ENCODE measurements at places on chromosomes 12 and 14.

DNA sequence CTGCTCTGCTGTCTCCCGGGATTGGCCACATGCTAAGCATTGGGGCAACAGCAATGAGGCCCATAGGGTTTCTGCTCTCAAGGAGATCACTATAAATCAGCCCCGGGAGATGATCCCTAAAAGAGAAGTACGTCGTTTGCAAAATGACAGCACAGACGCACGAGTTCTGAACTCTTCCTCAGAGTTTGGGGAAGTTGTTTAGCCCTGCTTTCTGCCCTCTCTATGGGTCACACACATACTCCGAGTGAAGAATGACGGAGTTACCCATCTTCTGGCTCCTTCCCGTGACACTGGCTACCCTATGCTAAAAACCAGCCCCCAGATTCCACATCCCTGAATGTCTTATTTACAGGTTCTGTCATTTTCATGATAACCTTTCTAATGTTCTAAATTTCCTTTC is 258.0 kb upstream of the PLEKHG7 start:
- DNase-seq = peak; percentile 34

GRCh38 chr12:116563262-116563661 is 4.1 kb downstream of the MAP1LC3B2 start:
- DNase-seq = no peak

GRCh38 chr14:68254669-68255527 is 435.3 kb downstream of the RAD51B start:
- no peak for DNase-seq

- DNase-seq = no peak
Observed at GRCh38 chr14:51039252-51039651, 55.7 kb downstream of the TRIM9 start.

- no peak for DNase-seq
Observed at GRCh38 chr14:58082491-58083098, 69.4 kb downstream of the ARMH4 start.

GRCh38 chr12:101927999-101928398 is 50.6 kb downstream of the DRAM1 start:
- DNase-seq = no peak

DNA sequence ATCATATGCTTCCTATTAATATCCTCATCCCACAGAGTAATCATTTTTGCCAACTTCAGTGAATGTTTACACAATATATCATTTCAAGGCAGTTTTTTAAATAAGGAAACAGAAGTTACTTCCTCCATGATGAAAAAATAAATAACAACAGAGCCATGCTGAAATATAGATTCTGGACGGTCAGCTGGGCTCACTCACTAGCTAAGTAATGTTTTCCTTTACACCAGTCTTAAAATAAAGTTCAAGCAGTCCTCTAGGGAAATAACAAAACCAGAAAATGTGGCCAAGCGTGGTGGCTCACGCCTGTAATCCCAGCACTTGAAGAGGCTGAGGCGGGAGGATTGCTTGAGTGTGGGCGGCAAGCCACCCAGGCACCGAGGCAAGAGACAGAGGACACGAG is 28.7 kb downstream of the AICDA start:
- DNase-seq = no peak

- no peak for DNase-seq
Observed at GRCh38 chr14:22561661-22562579, 27.1 kb downstream of the DAD1 start.

GRCh38 chr14:103311171-103311997 is 22.7 kb upstream of the EIF5 start:
- DNase-seq = no peak

DNA sequence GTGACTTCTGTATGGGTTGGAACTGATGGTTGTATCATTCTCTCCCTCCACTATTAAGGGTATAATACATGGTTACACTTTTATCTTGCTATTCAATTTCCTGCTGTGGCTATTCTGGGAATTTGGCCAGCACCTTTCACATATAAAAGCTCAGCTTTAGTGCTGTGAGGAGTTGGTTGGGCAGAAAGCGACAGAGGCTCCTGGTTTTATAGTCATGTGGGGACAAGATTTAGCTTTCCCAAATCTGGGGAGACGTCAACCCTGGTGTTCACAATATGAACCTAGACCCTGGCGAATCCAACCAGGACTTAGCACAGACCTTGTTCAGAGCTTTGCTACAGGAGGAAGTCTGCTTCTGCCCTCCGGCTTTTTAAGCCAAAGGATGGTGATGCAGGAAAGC is 36.5 kb downstream of the FOS start:
- DNase-seq = no peak

- no peak for DNase-seq
Observed at GRCh38 chr14:100067971-100068959, 3.0 kb downstream of the EVL start.

DNA sequence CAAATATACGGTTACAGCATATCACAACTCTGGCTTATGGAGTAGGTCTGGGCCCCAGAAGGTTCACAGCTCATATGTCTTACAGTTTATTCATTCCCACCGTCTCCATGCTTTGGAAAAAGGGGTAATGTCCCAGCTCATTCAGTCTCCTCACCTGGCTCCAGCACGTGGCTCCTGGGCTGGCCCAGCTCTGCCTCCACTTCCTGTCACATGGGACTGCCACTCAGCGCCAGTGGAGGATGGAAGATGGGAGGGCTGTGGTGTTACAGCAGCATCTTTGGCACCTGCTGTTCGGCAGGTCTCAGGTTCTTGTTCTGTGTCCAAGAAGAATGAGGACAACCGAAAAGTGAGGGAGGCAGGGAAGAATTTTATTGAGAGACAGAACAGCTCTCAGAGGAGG is 216.3 kb upstream of the ATXN7L3B start:
- no peak for DNase-seq

DNA sequence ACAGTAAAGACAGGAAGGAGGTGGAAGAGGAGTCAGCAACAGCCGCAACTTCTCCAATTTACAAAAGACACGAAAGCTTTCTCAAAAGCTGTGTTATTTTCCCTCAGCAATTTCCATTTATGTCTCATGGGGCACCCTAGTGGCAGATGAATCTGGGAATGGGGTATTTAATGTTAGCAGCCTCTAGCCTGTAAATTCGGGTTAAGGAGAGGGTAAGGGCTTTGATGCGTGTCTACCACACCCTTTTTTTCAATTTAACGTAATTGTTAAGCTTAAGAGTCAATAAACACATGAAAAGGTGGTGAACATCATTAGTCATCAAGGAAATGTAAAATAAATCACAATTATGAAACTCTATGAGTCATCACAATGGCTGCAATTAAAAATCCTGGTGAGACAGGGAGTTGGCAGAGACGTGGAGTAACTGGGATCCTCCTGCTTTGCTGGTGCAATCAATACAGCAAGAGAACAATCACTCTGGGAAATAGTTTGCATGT is 986.4 kb downstream of the AACS start:
- no peak for DNase-seq

Measured in substantia nigra (tissue), 51 donors.